ENCODE measurements at places on chromosomes 5 and 9. TPM values are rescaled to one million over a fixed set of nuclear protein-coding genes. Genes with fewer than 3 reads are reported as not detected.

- no peak overlapping the region for H3K27ac ChIP-seq
- no peaks in the 10 kb centered on the region for H3K27me3 ChIP-seq
- H3K36me3 ChIP-seq: peaks cover 5% of the 10 kb centered on the region
- DNase-seq: no peak
Measured at GRCh38 chr9:3495855-3496254, 29.9 kb downstream of the RFX3 start.

The CEMIP2 gene
- total RNA-seq: 96.6 TPM

The MARCHF3 gene
- 10.1 TPM for total RNA-seq

DNA sequence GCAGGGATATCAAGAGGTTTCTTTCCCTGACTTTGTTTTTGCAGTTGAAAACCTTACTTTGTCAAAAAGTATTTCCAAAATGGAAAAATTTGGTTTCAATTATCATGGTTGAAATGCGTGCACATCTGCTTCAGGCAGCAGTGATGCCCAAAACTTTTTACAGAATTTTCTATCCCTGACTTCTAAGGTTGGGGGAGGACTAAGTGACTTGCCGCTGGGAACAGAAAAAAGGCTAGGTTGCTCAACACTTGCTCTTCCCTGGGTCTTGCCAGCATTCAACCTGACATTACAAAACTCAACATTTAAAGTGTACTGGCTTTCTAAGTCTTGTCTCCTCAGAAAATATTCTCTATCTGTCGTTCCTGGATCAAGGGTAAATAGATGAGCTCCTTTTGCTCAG, 4.7 kb downstream of the KLHL3 start:
- H3K27me3 ChIP-seq: peaks cover 9% of the 10 kb centered on the region
- H3K4me1 ChIP-seq: peaks cover 17% of the 10 kb centered on the region
- no peak overlapping the region for H3K27ac ChIP-seq
- DNase-seq: no peak
- H3K4me3 ChIP-seq: no peak overlapping the region

GRCh38 chr5:51389288-51389576, 6.0 kb downstream of the ISL1 start:
- no peak for DNase-seq
- H3K4me1 ChIP-seq: peaks cover 59% of the 10 kb centered on the region
- H3K4me3 ChIP-seq: peak overlapping the region; percentile 98
- peaks cover 6% of the 10 kb centered on the region for H3K27me3 ChIP-seq
- H3K36me3 ChIP-seq: peaks cover 5% of the 10 kb centered on the region
- peak overlapping the region; percentile 90 for H3K27ac ChIP-seq

GRCh38 chr9:76559286-76559685, 100.3 kb downstream of the GCNT1 start:
- H3K4me3 ChIP-seq: no peak overlapping the region
- no peaks in the 10 kb centered on the region for H3K27me3 ChIP-seq
- no peak overlapping the region for H3K27ac ChIP-seq
- H3K4me1 ChIP-seq: peaks cover 79% of the 10 kb centered on the region
- DNase-seq: no peak
- no peaks in the 10 kb centered on the region for H3K36me3 ChIP-seq

DNA sequence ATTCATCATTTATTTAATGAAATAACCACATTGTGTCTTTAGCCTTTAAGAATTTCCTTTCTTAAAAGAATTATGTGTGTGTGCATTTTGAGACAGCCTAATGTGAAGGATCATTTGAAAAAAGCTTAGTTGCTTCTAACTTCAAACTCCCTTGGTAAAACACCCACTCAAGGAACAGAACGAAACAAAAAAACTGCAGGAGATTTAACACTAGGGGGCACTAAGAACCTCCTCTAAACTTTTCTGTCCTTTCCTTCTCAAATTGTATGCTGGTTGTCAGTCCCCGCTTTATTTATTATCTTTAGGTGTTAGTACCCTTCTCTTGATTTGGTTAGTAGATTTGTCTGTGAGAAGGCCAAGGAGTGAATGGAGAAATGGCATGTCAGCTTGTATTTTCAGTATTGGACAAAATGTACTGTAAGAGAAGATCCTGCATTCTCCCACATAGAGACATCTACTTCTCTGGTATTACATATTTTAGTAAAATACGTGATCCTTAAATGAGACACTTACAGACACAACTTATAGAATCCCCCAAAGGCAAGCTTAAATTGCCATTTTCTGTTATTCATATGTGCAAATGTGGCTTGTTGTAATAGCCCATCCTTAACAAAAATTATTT, 229.7 kb downstream of the MRPS30 start:
- no peaks in the 10 kb centered on the region for H3K4me1 ChIP-seq
- H3K36me3 ChIP-seq: no peaks in the 10 kb centered on the region
- H3K4me3 ChIP-seq: no peak overlapping the region
- H3K27ac ChIP-seq: no peak overlapping the region

- no peaks in the 10 kb centered on the region for H3K36me3 ChIP-seq
- no peaks in the 10 kb centered on the region for H3K4me1 ChIP-seq
- DNase-seq: no peak
- H3K27ac ChIP-seq: no peak overlapping the region
Measured at GRCh38 chr5:16427587-16427986, 38.0 kb downstream of the ZNF622 start.

The TMED9 gene
- total RNA-seq: 394 TPM

DNA sequence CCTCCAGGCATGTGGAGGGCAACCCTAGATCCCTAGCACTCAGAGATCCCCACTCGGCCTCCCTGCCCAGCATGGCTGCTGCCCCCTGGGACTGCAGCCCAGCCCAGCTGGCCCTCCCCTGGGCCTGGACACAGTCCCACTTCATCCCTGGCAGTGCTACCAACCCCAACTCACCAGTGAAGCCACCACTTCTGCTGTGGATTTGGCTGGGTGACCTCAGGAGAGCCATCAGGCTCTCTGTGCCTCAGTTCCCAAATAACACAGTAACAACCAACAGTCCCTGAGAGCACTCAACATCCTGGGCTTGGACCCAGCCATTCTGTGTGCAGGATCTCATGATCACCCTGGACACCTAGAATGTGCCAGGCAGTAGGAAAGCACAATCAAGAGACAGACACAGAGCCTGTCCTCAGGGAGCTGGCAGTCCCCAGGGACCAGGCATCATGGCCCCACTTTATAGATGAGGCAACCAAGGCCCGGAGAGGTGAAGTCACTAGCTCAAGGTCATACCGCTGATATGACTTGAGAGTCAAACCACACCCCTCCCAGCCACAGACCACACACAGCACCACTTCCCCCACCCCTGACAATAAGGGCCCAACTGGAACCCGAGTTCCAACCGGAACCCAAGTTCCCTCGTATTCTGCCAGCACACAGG, 4.7 kb upstream of the PSMB7 start:
- peaks cover 21% of the 10 kb centered on the region for H3K4me1 ChIP-seq
- no peak for DNase-seq
- H3K36me3 ChIP-seq: peaks cover 8% of the 10 kb centered on the region
- H3K27ac ChIP-seq: no peak overlapping the region
- H3K4me3 ChIP-seq: no peak overlapping the region
- H3K27me3 ChIP-seq: peaks cover 20% of the 10 kb centered on the region

The ITGA2 gene
- total RNA-seq: 76.6 TPM

- no peak for DNase-seq
- peaks cover 48% of the 10 kb centered on the region for H3K4me1 ChIP-seq
- H3K27me3 ChIP-seq: no peaks in the 10 kb centered on the region
- H3K27ac ChIP-seq: peak overlapping the region; percentile 99
- no peak overlapping the region for H3K4me3 ChIP-seq
Measured at GRCh38 chr5:173780235-173781234, 107.6 kb upstream of the CPEB4 start.

DNA sequence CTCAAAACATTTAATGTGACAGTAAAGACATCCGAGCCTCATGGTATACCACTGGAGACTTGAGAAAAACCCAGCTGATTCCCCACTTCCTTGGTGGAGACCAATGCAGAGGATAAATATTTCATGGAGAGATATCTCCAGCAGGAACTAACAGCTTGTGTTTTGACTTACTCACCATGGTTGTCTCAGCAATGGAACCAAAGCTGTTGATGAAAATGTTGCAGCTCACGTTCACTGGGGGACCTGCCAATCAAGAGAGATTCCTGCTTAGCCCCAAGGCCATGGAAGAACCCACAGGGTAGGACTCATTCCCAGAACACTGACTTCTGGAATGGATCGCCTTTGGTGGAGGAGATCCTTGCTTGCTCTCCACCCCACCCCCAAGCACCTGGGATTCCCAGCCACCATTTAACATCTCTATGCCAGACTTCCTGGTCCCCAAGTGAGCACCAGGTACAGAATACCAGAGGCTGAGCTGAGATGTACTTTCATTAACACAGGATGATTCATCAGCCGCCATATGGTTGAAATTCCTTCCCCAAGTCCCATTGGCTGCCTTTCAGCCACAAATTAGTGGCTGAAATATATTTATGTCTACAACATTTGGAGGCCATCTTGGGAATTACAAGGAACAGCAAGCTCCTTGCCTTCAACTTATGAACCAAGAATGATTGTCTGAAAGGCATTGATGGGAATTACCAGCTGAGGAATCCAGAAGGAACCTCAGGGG, 37.9 kb downstream of the GLRA1 start:
- no peak overlapping the region for H3K4me3 ChIP-seq
- no peak for DNase-seq
- no peak overlapping the region for H3K27ac ChIP-seq
- H3K27me3 ChIP-seq: peaks cover 2% of the 10 kb centered on the region
- peaks cover 21% of the 10 kb centered on the region for H3K4me1 ChIP-seq

DNA sequence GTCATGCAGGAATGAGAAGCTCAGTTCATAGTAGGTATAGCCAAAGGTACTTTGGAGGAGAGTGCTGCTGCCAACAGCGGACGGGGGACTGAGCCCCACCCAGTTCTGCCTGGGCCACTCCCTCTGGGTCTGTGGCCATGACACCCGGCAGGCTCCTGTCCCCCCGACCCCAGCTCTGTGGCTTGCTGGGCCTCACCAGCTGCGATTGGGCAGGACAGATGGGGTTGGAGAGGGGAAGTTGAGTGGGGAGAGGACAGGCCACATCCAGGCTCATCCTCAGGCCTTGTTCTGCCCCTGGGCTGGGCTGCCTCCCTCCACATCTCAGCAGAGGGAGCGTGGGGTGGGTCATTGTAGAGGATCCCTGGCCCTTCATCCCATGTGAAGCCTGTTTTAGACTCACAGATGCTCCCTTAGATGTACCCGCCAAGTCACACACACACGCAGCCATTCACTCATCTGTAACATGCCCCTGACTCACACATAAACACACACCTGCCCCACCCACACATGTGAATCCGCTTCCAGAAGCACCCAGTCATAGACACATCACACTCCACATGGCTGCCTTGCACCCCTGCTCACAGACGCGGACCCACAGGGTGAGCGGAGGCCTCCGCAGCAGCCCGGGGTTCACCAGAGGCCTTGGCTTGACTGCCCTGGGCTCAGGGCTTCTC, 48.8 kb downstream of the NTNG2 start:
- H3K27ac ChIP-seq: no peak overlapping the region
- no peak overlapping the region for H3K4me3 ChIP-seq
- H3K4me1 ChIP-seq: peaks cover 9% of the 10 kb centered on the region
- H3K36me3 ChIP-seq: no peaks in the 10 kb centered on the region

- H3K27ac ChIP-seq: no peak overlapping the region
- no peaks in the 10 kb centered on the region for H3K27me3 ChIP-seq
- H3K4me3 ChIP-seq: no peak overlapping the region
- H3K36me3 ChIP-seq: no peaks in the 10 kb centered on the region
- no peak for DNase-seq
Measured at GRCh38 chr5:153086486-153086885, 404.0 kb upstream of the GRIA1 start.

DNA sequence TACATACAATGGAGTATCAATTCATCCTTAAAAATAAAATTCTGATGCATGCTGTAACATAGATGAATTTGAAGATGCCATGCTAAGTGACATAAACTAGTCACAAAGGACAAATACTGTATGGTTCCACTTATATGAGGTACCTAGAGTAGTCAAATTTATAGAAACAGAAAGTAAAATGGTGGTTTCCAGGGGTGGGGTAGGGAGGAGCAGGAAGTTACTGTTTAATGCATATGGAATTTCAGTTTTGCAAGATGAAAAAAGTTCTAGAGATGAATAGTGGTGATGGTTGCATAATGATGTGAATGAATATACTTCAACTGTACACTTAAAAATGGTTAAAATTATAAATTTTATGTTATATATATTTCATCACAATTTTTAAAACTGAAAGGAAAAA, 57.3 kb upstream of the FNIP1 start:
- peaks cover under 1% of the 10 kb centered on the region for H3K36me3 ChIP-seq
- no peak for DNase-seq
- H3K4me1 ChIP-seq: peaks cover 10% of the 10 kb centered on the region
- no peak overlapping the region for H3K4me3 ChIP-seq
- H3K27me3 ChIP-seq: peaks cover 3% of the 10 kb centered on the region
